COR-L47 (cell line): ENCODE measurements at places on chromosomes 5 and 9.

- no peak for DNase-seq
Measured at GRCh38 chr5:55540525-55540924, 5.8 kb upstream of the PLPP1 start.

DNA sequence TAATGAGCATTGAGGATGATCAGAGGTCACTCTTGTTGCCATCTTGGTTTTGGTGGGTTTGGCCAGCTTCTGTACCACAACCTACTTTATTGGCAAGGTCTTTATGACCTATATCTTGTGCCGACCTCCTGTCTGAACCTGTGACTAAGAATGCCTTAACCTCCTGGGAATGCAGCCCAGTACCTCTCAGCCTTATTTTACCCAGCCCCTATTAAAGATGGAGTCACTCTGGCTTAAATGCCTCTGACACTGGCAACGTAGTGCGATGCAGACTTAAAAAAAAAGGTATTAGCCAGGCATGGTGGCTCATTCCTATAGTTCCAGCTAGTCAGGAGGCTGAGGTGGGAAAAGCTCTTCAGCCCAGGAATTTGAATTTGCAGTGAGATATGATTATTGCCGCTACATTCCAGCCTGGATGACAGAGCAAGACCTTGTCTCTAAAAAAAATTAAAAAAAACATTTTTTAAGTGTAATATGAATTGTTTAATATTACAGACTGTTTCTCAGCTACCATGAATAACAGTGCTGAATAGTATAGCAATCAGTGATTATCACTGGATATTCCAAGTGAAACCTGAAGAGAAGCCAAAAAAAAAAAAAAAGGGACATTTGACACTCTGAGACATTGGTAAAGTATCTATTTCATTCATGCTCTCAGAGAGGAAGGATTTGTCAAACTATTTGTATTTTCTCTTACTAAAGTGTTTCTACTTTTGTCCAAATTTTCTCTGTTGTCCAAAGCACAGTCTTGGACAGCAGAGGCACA, 18.3 kb upstream of the STOM start:
- no peak for DNase-seq

DNA sequence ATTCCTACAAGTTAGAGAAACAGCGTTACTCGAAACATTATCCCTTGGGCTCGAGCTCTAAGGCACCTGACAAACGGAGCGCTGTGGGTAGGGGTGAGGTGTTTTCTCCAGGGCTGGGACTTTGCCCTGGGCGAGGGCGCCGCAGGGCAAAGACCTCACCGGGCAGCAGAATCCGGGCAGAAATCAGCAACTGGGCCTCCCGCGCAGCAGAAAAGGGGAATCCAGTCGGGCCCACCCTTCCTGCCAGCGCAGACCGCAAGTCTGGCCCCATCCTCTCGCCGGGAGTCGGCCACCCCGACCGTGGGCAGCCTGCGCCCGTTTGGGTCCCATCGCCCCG, 430 bp upstream of the MSH3 start:
- no peak for DNase-seq

DNA sequence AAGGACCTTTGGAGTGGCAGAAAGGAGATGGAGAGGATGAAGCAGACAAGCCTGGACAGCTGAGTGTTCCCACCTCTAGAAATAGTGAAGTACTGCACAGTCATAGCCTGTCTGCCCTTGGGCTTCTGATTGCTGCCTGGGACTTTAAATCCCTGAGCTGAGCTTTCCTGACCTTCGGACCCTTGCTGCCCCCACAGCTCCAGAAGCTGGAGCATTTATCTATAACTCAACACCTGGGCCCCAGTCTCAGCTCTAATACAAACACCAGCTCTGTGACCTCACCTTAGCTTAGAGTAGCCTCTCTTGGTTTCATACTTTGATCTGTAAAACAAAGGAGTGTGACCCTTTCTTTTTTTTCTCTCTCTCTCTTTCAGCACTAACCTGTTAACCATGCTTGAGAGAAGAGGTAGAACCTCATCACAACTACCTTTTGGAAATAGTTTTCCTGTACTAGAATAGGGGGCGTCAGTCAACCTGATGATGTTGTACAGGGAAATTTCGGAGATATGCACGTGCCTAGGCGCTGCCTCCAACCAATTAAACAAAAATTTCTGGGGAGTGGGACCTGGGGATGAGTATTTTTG, 25.4 kb upstream of the ELL2 start:
- no peak for DNase-seq

GRCh38 chr9:36288070-36288469, 29.8 kb upstream of the GNE start:
- no peak for DNase-seq

DNA sequence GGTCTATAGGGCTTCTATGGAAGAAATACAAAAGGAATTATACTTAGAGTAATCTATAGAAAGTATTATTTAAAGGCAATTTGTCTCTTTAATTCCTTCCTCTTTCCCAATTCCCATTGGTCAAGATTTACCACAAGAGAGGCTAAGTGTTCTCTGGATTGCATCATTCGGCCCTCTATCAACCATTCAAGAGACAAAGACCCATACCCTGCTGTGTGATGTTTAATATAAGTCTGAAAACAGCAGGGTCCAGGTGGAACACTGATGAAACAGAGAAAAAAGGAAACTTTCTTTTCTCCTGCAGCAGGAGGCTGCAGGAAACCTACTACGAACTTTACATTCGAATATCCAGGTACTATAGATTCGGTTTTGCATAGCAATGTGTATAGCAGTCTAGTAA, 323.4 kb downstream of the CHSY3 start:
- no peak for DNase-seq

- DNase-seq: no peak
Measured at GRCh38 chr5:1540166-1540565, 16.4 kb upstream of the LPCAT1 start.

DNA sequence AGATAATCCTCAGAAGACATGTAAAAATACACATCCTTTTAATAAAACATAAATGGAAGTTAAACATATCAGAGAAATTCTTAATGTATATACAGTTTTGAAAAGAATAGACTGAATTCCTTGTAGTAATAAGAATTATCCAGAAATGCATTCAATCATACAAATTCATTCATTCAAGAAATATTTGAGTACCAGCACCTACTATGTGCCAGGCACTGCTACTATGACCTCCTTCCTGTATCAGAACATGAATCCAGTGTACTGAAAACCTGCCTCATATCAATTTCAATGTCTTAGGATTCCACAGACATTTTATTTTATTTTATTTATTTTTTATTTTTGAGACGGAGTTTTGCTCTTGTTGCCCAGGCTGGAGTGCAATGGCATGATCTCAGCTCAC, 13.3 kb downstream of the PRKAA1 start:
- no peak for DNase-seq

- no peak for DNase-seq
Measured at GRCh38 chr9:86500667-86501435, 146.6 kb upstream of the TUT7 start.

GRCh38 chr5:38595132-38595745, 38.8 kb upstream of the LIFR start:
- no peak for DNase-seq

DNA sequence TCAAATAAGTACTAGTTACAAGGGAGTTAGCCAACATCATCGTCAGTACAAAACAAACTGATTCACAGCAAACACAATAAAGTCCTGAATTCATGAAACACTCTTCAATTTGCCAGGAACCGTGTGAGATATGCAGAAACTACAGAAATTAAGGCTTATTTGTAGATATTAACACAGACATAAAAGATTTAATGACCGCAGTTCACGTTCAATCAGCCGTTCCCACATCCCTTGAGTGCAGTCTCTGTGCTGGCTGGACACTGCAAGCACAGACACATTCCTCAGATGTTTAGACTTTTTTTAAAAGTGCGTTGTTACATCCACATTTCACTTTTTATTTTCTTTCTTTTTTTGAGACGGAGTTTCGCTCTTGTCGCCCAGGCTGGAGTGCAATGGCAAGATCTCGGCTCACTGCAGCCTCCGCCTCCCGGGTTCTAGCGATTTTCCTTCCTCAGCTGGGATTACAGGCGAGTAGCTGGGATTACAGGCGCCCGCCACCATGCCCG, 566 bp upstream of the CEP78 start:
- DNase-seq: no peak

DNA sequence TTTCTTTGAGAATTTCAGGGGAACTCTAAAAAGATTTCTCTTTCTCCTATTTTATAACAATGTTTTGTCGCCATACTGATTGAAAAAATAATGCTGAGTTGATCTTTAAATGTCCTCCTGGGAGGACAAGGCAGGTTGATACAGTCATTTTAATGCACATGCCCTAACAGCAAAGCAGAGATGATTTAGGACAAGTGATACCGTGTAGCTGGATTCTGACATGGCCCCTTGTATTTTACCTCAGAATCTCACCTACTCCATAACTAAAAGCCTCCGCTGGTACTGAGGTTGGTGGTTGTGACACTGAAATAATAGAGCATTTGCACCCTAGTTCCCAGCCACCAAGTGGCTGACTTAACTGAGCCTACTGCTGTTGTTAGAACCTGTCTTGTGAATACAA, 811 bp upstream of the LRRTM2 start:
- no peak for DNase-seq

DNA sequence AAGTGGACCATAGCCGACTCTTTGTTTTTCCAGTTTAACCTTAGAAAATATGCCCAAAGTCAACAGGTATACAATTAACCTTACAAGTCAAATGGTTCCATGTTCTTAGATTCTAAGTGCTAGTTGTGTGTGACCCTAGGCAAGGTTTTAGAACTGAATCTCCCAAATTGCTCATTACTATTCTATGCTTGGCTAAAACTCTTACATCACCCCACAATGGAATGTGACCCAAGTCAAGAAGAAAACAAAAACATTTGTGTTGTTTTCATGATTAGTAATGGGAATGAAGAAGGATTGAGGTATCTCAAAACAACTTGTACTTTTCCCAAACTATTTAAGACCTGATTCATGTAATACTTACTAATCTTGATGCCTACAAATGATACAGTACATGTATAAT, 159.2 kb downstream of the ARRDC3 start:
- DNase-seq: no peak

DNA sequence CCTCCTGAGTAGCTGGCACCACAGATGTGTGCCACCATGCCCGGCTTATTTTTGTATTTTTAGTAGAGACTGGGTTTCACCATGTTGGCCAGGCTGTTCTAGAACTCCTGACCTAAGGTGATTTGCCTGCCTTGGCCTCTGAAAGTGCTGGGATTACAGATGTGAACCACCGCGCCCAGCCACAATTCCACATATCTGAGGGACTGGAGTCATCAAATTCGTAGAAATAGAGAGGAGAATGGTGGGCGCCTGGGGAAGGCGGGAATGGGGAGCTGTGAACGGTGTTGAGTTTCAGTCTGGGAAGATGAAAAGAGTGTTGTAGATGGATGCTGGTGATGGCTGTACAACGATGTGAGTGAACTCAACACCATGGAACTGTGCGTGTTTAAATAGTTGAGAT, 1.9 kb upstream of the ABO start:
- DNase-seq: no peak

DNA sequence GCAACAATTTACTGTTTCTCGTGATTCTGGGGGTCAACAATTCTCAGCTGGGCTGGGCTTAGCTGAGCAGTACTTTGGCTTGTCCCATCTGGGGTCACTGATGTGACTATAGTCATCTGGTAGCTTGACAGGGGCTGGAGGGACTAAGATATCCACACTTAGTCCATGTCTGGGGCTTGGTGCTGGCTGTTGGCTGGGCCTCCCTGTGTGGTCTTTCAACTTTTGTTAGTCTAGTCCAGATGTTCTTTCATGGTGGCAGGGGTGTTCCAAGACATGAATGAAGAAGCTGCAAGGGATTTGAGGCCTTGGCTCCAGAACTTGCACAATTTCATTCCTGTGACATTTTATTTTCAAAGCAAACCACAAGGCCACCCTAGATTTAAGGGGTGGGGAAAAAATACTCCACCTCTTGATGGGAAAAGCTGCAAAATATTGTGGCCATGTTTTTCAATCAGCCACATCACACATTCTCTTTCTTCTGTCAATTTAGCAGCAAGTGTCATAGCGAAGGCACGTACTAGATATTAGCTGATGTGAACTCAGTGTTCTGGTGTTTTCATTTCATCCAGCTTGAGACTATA, 59.2 kb downstream of the TSSK1B start:
- no peak for DNase-seq

- peak; percentile 79 for DNase-seq
Measured at GRCh38 chr5:127072861-127073846, at the start of gene C5orf63. C5orf63 (minus strand) TSS chr5:127073502; CDS start chr5:127058995, 14,507 bp downstream.

- no peak for DNase-seq
Measured at GRCh38 chr5:123803359-123803758, 291.4 kb downstream of the CSNK1G3 start.

GRCh38 chr9:33172256-33173238, 5.4 kb upstream of the B4GALT1 start:
- no peak for DNase-seq

- no peak for DNase-seq
Measured at GRCh38 chr5:115543365-115544042, 1.1 kb downstream of the FEM1C start.

GRCh38 chr5:110880413-110880812, 141.6 kb downstream of the SLC25A46 start:
- DNase-seq: no peak

DNA sequence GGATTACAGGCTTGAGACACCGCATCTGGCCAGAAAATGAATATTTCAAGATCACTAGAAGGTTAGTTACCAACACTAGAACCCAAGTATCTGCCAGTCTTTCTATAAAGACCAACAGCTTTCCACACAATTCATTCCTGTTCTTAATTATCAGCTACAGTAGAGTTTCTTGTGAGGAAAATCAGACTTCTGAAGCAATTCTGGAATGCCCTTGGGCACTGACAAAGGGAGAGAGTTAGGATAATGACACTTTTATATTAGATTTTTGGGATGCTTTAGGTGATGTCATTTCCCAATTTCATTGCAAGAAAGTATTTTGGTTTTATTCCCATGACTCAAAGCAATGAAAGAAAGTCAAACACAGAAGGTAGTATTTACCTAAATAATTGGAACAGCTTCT, 497.0 kb upstream of the TUSC1 start:
- DNase-seq: no peak

- DNase-seq: no peak
Measured at GRCh38 chr9:137213160-137214060, 7.9 kb downstream of the NDOR1 start.

DNA sequence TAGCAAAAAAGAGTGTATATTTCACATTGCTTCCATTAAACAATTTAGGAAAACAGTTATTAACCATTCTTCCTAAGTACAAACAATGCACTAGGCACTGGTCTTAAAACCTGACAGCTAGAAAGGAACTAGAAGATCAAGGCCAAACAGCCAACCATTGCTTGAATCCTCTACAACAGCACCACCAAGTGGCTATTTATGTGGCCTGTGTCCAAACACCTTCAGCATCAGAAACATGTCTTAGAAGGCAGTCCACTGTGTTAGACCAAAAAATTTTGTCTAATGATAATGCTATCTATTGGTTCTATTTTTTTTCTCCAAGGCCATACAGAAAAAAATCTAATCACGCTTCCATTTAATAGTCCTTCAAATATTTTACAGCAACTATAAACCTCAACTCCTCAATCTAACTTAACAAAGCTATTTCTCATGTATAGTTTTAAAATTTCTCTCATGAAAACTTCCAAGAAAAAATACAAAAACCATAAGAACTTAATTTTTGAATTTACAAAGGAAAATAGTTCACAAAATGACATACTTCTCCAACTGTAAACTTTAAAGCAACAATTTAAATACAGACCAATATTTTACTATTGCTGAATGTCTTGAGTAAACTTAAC, 36.1 kb downstream of the CAAP1 start:
- DNase-seq: peak; percentile 71

GRCh38 chr5:168939156-168939800, 360.1 kb upstream of the PANK3 start:
- DNase-seq: no peak

- DNase-seq: no peak
Measured at GRCh38 chr5:64839936-64840335, 71.2 kb downstream of the CWC27 start.
